Activated T-cell treated with anti-CD3 and anti-CD28 coated beads, Interleukin-2, amount 50 U/mL, for 48 hours (primary cell): ENCODE measurements at places on chromosomes 7 and 10.
A peak's percentile ranks its signal among the peaks of the same experiment; 100 is the strongest.

- DNase-seq, result no peak
These were observed 581.2 kb downstream of the SUGCT start for GRCh38 chr7:40716052-40716451.

DNA sequence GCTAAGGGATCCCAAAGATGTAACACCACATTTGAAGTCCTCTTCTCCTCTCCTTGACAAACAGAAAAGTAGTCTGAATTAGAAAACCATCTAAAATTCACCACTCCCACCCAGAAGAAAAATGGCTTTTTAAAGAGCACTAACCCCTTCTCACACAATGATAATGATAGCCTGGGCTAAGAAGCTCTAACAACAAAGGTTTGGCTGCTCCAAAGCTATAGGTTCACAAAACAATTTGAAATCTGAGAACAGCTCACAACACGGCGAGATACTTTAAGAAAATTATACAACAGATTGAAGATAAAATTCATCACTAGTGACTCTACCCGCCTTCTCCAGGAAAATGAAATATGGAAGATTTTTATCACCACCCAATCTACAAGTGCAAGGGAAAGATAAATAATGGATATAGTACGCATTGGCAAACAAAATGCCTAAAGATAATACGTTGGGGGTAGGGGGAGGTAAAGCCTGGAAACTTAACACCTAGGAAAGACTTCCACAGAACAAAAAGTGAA is 7.4 kb downstream of the ITGB1 start:
- no peak for DNase-seq

DNA sequence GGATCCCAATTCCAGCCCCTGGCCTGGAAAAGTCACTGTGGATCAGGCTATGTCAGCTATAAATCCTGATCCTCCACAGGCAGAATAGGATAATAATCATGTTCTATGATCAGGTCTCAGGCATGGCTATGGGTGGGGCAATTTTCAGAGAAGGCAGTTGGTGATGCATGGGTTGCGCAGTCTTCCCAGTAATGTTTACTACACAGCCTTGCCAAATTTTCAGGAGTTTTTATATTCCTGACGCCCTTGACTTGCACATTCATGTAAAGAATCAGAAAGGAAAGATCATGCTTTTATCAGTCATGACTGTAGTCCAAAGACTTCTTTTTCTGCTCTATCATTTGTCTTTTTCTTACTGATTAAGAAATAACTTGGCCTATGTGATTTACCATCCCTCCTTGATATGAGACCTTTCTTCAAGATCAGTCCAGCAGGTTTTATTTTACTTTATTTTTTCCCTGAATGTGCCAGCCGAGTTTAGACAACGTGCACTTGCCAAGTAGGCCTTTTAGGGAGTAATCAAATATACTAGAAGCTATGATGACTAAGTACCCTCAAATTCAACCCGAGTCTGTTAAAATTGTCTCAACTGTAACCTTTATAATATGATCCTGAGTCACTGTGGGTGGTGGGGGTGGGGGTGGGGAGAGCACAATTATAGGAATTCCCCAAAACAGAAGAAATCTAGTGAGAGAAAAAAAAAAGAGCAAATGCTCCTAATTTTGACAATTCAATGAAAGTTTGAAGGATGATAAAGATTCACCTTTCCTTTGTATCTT is 31.9 kb downstream of the ARL4A start:
- DNase-seq, result no peak

DNA sequence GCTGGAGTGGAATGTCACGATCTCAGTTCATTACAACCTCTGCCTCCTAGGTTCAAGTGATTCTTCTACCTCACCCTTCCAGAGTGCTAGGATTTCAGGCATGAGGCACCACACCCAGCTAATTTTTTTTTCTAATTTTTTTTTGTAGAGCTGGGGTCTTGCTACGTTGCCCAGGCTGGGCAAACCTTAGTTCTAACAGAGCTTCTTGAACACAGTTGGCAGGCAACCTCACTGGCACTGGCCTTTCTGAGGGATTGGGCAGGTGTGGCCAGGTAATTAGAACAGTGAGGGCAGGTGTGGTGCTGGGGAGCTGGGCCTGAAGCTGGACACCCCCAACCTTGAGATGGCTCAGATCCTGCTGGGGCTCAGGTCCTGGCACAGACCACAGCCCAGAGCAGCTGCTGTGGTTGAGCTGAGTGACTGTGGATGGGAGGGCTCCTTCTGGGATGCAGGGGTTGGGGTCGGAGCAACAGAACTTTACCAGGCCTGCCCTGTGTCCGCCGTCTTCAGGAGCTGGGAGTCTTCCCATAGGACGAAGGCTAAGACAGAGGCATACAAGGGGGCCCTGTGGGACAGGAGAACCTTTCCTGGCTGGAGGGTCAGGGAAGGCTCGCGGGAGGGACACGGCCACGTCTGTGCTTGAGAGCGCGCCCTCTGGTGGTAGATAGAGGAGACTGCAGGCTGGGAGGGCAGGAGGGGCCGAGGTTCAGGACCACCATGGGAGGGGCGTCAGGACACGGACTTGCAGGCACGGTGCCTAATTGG is 48.2 kb downstream of the COL26A1 start:
- peak; percentile 60 for DNase-seq

- DNase-seq, result peak; percentile 47
These were observed 22.9 kb upstream of the C10orf105 start for GRCh38 chr10:71742301-71743088.

- DNase-seq, result no peak
These were observed 163.4 kb upstream of the MKLN1 start for GRCh38 chr7:131164025-131164925.

DNA sequence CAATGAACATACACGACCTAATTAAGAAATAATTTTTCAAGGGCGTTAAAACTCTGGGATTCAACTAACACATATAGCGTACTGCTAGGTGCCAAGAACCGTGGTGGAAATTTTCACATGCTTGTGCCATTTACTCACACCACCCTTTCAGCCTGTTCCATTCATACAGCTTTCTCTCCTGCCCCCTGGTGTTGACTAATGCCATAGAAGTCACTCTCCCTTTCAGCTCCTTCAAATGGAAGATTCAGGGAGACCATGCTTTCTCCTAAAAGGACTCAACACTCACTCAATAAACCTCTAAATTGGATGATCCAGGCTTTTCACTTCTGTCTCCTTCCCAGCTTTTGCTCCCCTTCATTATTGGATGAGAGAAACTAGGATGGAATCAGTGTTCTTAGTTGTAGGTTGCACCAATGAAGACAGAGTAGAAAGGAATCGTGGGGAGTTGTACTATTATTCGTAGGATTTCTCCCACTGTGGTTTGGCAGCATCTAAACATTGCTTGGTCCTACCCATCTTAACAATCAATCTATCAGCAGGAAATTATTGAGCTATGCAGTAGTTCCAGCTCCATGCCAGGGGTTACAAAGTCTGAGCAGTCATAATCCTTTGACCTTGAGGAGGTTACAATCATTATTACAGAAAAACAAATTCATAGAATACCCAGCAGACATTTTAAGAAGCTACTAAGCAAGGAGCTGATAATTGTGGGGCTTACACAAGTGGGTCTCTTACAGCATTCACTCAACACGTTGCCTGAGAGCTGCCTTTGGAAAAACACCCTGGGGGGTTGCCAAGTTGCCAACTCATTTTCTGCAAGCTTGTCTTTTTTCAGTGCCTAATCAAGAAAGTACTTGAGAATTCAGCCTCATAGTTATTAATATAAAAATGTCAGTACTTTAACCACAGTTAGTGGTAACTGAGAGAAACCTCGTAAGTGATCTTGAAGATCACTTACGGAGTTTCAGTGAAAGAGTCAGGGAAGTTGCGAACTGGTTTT is 2.8 kb upstream of the PPP1R3C start:
- DNase-seq, result peak; percentile 37

DNA sequence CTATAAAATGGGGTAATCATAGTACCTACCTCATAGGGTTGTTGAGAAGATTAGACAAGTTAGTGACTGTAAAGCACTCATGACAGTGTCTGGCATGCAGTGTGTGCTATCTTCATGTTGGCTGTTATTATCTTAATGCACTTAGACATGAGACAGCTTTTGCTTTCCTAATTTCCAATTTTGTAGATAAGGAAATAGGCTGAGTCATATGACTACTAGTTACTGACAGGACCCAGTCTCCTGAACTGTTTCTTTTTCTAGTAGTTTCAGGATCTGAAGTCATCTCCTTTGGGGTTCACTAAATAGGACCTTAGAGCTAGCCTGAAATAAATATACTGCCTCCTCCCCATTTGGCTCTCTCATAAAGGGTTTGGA is 74.2 kb downstream of the SNX10 start:
- no peak for DNase-seq

GRCh38 chr7:69438584-69439412 is 159.5 kb upstream of the AUTS2 start:
- DNase-seq, result no peak

- DNase-seq, result no peak
These were observed 24.0 kb upstream of the ERCC6 start for GRCh38 chr10:49562893-49563292.

DNA sequence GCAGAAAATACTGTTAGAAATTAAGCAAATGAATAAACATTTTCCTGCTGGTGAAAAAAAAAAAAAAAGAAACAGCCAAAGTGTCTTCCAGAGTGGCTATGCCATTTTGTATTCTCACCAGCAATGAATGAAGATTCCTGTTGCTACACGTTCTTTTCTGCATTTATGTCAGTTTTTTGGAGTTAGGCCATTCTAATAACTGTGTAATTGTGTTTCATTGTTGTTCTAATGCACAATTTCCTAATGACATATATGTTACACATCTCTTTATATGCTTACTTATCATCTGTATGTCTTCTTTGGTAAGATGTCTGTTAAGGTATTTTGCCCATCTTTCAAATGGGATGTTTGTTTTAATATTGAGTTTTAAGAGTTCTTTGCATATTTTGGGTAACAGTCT is 213.7 kb downstream of the ITGB1 start:
- no peak for DNase-seq

DNA sequence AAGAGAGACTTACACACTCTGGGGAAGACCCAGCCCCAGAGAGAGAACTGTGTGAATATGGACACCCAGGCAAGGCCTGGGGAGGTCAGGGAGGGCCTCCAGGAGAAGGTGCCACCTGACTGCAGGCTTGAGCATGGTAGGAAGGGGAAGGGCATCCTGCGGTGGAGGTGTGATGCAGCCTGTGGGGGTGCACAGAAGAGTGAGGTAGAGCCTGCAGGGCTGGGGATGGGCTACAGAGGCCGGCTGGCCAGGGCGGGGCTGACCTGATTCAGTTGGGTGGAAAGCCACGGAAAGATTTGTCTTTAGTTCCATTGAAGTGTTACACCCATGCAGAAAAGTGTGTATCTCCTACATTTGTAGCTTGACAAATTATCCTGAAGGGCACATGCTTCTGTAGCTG is 47.6 kb downstream of the ZMIZ1 start:
- no peak for DNase-seq

GRCh38 chr7:82156168-82156567 is 287.4 kb downstream of the CACNA2D1 start:
- no peak for DNase-seq

DNA sequence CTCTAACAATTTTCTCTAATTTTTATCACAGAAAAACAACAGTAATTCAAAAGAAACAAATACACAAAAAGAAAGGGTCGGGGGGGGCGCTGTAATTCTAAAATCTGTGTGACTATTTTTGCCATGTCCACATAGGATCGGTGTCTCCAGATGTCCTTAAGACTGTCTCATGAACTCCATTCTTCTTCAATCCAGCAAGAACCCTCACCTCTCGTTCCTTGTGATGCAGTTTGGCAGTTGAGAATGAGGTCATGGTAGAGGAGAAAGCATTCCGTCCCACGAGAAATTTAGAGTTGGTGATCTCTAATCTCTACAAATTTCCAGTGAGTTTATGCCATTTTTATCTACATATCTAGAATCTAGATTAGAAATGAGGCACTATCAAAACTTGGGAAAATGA is 394.7 kb downstream of the TFEC start:
- DNase-seq, result no peak
